ENCODE measurements at places on chromosomes 12 and 14.

GRCh38 chr12:50862316-50862715 is 19.6 kb downstream of the TMPRSS12 start:
- DNase-seq: no peak

DNA sequence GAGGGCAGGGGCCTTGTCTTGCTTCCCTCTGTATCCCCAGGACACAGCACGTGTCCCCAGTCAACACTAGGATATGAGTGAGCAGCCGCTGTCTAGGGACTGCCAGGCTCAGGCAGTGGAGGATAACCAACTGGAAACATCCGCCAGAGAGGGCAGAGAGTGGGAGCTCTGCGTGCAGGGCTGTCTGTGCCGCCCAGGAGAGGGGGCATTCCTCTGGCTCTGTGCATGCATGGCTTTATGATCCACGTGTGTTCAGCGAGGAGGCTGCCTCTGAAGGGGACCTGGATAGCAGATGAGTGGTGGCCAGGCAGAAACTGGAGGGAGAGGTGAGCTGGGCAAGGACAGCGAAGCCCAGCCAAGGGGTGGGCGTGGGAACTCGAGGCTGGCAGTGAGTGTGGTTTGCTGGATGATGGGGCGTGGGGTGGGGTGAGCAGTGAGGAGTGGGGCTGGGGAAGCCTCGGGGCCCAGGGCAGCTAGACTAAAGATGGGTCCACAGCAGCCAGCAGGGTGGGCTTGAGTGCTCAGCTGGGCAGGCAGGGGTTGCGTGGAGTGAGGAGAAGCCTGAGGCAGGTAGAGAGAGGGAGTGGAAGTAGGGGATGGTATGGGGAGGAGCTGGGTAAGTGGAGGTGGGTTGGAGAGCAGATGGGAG is 72.9 kb downstream of the PRIMA1 start:
- DNase-seq: no peak

GRCh38 chr12:34206061-34206785 is 183.9 kb downstream of the ALG10 start:
- no peak for DNase-seq

DNA sequence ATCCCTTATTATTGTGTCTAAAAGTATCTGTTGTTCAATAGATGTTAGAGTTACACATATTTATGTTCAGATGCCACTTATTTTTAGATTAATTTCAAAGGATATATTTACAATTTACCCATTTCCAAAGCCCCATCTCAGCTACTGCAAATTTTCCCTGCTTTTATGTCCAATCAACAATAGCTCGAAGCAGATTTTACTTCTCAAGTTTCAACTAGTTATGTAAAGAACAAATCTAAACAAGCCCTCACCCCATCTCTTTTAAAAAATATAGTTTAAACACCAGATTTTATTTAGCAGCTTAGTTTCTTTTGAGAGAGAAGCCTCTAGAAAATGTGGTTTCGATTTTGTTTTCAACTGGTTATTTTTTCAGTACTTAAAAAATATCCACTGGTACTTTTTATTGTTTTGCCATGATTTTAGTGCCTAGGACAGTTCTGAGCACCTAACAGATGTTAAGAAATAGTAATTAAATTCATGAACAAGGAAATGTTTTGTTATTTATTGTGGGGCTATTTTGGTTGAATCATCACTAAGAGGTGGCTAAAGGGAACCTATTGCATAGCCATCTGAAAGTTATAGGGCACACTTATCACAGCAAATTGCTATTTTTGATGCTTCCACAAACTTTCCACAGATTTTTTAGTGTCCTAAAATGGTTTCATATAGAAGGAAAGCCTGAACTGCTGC is 96.2 kb upstream of the BMP4 start:
- no peak for DNase-seq

GRCh38 chr12:54413284-54414190 is 5.5 kb downstream of the ITGA5 start:
- peak; percentile 94 for DNase-seq

DNA sequence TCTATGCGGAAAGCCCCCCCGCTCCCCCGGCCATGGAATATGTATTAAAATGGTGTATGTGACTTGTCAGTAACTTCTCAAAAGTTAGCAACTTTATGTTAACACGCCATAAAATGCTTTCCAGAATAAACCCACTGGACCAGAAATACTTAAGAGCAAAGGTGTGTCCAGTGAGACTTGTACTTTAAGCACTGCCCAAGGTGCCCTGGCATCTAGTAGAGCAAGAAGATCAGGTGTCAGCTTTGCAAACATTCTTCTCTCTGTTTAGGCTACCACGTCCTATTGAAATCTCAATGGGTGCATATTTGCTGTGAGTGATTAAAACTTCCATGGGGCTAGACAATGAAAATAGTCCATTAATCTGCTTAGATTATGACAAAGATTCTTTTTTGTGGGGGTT is 201.2 kb downstream of the ESR2 start:
- DNase-seq: no peak

DNA sequence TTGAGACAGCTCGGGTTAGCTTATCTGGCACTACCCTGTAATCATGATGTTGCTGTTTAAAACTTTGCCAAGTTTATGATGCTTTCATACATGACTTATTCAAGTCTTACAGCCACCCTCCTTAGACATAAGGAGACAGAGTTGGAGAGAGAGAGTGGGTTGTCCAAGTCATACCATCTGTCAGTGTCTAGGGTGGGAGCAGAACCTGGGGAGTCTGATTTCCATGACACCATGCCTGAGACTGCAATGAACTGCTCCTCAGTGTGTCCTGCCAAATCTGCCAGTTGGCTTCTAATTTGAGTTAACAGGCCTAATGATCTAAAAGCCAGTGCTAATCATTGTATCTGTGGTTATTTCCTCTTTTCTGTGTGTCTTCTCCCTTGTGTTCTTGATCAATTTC is 43.7 kb upstream of the PHC1 start:
- DNase-seq: no peak
